COLO829 (cell line): ENCODE measurements at places on chromosomes 6 and 20.

DNA sequence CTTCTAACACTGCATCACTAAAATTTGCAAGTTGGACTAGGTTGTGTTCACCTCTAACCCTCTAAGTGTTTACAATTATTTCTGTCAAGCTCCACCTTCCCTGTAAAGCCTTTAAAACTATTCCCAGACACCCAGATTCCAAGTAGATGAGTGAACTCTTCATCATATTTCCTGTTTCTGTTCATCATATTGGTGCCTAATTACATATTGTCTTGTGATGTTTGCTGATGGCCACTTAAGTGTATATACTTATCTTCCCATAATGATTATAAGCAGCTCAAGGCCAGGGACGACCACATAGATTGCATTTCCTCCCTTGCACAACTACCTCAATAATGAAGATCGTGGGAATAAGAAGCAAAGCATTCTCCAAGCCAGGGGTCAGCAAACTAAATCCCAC lies 16.8 kb downstream of the TNFRSF21 start:
- DNase-seq, result no peak

DNA sequence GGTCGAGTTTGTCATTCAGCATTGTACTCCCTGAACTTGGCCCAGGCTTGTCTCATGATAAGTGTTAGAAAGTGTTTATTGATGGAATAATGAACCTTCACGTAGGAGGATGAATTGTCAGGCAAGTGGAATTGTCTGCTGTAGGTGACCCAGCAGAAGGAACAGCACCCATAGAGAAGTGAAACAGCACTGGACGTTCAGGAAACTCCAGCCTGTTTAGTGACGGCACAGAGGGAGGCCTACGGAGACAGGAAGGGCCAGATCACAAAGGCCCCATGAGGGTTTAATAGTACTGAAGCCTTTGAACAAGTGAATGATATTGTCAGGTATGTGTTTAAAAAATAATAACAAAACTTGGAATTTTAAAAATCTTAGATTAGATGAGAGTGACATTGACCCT lies 2.9 kb downstream of the STX11 start:
- DNase-seq, result no peak

DNA sequence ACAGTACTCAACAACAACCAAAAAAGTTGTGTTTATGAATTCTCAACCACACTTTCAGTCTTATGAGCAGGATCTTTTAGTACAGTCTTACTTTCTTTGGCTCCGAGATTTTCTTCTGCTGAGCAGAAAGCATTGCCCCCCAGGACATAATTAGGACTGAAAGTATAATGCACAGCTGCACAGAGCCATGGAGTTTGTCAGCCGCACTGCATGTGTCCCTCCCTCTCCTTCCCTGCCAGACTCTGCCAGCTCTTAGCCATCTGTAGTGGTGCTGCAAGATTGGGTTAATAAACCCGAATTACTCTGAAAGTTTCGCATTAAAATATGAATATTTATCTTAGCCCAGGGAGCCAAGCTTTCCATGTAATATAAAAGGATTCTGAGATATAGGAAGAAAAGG lies 179.6 kb upstream of the PTCHD4 start:
- DNase-seq, result no peak

- no peak for DNase-seq
These were observed 248.7 kb downstream of the ZNF217 start for GRCh38 chr20:53344891-53345290.

DNA sequence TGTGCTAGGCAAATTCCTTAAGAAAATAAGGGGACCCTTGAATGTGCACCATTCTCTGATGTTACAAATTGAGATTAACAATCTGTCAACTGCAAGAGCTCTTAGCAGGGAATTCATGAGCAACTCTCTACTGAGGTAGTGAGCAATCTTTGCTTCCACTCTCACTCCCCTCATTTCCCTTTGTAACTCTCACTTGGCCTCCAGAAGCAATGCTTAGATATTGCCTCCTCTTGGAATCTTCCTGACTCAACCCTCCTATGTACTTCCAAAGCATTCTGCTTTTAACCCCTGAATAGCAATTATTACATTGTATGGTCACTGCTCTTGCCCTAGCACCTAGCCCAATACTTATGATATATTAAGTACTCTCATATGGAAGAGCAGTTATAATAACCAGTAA lies 16.5 kb downstream of the XPO5 start:
- no peak for DNase-seq
